ENCODE measurements at places on chromosomes 3 and 15.

- no peak for DNase-seq
These were observed 275.3 kb downstream of the UACA start for GRCh38 chr15:70488002-70488605.

DNA sequence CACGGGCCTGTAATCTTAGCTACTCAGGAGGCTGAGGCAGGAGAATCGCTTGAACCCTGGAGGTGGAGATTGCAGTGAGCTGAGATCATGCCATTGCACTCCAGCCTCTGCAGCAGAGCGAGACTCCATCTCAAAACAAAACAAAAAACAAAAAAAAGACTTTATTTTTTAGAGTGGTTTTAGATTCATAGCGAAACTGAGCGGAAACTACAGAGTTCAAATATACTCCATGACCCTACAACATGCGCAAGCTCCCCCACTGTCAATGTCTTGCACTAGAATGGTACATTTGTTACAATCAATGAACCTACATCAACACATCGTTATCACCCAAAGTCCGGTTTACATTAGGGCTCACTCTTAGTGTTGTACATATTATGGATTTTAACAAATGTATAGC is 2.2 kb upstream of the CRTAP start:
- no peak for DNase-seq

DNA sequence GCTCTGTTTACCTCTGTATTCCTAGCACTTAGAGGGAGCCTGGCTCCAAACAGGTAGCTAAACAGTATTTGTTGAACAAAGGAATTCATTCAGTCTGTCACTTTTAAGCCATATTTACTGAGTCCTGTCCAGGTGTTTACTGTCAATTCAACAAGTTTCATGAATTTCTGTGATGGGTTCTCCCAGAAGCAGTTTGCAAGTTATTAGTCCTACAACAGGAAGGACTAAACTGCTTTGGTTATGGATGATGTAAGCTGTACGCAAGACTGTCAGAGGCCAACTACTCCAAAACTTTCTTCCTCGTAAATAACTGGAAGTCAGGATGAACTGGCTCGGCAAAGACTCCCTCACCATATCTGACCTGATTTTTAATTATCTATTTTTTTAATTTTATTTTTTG is 25.1 kb downstream of the STIMATE start:
- DNase-seq = no peak

DNA sequence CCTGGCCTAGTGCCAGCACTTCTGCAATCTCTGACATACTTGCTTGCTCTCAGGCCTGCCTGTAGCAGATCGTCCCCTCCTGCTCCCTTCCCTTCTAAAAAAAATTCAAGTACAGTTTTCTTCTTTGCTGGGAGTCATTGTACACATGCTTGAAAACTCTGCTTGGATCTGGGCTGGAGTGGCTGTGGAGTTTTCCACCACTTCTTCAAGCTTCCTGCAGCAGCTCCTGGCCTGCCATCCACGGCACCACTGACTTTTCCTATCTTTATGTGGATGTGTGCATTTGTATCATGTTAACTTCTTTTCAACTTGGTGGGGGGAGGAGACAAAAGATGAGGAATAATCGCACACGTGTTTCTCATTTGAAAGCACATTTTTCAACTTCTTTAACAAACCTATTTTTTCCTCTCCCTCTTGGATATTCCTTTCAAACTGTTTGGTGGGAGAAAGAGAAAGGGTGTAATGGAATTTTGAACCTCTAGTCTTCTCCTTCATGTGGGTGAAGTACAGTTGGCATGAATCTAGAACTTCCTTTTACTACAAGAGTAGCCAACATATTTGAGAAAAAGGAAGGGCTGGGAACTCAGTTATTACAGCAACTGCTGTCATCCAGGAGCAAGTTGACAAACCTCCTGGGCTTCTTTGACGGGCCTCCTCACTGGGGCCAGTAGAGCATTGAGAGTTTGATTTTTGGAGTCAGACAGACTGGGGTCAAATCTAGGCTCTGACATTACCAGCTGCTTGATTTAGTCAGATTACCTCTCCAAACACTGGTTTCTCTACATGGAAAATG is 61.2 kb upstream of the LRTM1 start:
- no peak for DNase-seq

DNA sequence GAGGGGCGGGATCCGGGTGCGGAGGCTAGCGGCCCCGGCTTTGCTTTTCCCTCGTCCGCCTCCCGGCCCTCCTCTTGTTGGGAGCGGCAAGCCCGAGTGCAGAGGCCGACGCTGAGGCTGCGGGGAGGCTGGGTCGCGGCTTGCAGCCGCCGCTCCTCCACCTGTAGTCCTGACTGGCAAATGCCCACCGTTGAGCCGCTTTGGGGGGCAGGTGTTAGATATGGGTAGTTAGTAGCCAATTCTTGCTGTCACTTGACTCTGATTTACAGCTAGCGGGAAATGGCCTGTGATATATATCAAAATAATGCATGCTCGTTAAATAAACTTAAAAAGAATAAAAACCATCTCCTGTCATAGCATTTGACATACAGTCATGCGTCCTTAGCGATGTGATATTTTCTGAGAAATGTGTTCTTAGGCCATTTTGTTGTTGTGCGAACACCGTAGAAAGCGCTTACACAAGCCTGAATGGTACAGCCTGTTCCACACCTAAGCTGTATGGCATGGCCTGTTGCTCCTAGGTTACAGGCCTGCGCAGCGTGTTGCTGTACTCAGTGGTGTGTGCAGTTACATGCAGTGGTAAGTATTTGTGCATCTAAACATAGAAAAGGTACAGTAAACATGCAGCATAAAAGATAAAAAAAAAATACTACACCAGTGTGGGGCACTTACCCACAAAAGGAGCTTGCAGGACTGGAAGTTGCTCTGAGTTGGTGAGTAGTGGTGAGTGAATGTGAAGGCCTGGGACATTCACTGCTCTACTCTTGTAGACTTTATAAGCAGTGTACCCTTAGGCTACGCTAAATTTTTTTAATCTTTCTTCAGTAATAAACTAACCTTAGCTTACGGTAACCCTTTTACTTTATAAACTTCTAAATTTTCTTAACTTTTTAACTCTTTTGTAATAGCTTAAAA is 873 bp downstream of the CAPN7 start:
- no peak for DNase-seq
